ENCODE measurements at places on chromosomes 7 and 10. TPM values are rescaled to one million over a fixed set of nuclear protein-coding genes. Genes with fewer than 3 reads are reported as not detected.
A peak's percentile ranks its signal among the peaks of the same experiment; 100 is the strongest.

Gene OPN4
- total RNA-seq: not detected

Gene TET1
- 41.6 TPM for total RNA-seq

Gene ADAM8
- total RNA-seq: 3.0 TPM

Gene SORCS3
- 1.3 TPM for total RNA-seq

Gene ANK3
- 86.9 TPM for total RNA-seq

GRCh38 chr7:12378389-12378788 is 25.3 kb downstream of the VWDE start:
- no peak for DNase-seq

GRCh38 chr7:36203071-36203790 is 50.2 kb downstream of the EEPD1 start:
- no peak for DNase-seq

DNA sequence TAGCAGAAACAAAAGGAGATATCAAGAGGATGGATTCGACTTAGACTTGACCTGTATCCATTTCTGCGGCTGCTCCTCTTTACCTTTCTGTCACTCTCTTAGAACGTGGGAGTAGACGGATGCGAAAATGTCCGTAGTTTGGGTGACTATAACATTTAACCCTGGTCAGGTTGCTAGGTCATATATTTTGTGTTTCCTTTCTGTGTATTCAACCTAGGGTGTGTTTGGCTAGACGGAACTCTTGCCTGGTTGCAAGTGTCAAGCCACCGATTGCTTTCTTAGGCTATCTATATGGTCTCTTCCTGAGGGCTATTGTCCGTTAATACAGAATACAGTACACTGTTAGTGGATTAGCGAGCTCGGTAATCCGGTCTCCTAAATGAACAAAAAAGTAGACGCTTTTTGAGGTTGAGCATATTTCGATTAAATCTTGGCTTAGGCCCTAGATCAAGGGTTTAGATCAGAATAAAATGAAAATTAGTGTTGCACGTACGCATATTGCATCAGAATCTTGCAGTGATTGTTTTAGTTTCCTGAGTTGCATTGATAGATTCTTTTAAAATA is 1.2 kb downstream of the PTEN start:
- no peak for DNase-seq

- no peak for DNase-seq
Measured at GRCh38 chr10:59287587-59288255, 74.6 kb downstream of the FAM13C start.

- DNase-seq: no peak
Measured at GRCh38 chr10:123139521-123140163, 3.9 kb downstream of the HMX3 start.

DNA sequence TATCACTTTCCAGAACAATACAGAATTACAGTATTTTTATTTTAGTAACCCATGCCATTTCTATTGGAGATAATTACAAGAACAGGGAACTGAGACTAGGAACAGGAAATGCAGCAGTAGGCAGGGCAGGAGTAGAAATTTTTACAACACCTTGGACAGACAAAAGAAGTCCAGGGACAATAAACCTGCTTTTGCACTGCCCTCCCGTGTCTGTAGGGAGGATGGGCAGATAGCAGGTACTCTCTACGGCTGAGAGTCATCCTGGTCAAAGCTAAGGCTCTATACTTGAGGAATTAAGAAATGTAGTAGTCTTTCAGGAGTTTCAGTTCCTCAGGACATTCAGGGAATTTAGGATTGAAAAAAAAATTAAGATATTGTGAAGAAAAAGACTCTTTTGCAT is 63.4 kb downstream of the VAX1 start:
- DNase-seq: no peak

DNA sequence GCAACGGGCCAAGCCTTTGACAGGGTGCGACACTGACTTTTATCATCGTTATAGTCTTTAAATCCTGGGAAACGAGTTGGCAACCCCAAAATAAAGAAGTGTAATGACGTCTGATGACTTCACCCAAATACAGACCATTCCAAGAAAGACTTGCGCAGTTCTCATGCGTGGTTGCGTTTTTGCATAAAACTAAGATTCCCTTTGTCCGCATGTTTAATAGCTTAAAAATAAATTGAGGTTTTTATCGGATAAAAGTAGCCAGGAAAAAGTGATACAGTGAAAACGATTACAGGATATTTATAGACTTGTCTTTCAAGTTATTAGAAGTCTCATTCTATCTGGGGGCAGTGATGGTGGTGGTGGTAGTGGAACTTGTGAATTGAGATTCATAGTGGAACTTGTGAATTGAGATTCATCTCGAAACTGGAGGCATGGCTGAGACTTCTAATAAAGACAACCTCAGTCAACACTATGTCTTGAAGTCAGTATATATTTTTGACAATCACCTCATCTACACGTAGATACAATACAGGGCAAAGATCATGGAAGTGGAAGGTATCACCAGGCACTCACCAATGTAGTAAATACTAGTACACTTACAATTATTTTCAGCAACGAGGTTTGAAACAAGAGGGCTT is 1.2 kb upstream of the NAMPT start:
- peak; percentile 23 for DNase-seq

DNA sequence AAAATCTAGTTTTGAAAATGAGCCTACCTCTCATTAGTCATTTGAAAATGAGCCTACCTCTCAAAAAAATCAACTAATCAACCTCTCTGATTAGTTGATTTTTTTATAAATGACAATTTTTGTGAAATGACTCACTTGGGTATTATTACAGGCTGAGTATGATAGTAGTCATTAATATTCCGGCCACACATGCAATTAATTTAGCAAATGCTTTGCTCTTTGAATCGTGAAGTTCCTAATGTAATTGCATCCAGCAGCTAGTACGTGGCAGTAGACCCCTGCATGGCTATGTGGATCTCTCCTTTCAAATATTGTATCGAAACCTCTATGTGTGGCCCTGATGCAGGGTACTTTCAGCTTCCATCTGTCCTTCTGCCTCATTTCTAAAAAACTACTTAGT is 245.9 kb upstream of the PHYHIPL start:
- DNase-seq: no peak

DNA sequence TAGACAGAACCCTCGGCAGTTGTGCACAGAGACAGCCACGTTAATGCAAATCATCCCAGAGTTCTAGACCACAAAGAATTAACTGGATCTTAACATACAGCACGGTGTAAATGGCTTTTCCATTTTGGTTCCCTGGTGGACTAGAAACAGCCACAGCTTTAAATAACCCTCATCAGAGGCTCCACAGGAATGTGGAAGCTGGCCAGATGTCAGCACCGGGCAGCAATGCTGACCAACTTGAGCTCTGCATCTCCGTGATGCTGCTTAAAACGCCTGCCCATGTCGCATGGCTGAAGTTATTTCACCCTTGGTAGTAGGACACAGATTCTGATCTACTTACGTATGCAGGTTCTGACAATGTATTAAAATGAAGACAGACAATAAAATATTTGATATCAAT is 24.5 kb downstream of the RSU1 start:
- no peak for DNase-seq

- no peak for DNase-seq
Measured at GRCh38 chr7:157499835-157500153, 163.0 kb downstream of the DNAJB6 start.

DNA sequence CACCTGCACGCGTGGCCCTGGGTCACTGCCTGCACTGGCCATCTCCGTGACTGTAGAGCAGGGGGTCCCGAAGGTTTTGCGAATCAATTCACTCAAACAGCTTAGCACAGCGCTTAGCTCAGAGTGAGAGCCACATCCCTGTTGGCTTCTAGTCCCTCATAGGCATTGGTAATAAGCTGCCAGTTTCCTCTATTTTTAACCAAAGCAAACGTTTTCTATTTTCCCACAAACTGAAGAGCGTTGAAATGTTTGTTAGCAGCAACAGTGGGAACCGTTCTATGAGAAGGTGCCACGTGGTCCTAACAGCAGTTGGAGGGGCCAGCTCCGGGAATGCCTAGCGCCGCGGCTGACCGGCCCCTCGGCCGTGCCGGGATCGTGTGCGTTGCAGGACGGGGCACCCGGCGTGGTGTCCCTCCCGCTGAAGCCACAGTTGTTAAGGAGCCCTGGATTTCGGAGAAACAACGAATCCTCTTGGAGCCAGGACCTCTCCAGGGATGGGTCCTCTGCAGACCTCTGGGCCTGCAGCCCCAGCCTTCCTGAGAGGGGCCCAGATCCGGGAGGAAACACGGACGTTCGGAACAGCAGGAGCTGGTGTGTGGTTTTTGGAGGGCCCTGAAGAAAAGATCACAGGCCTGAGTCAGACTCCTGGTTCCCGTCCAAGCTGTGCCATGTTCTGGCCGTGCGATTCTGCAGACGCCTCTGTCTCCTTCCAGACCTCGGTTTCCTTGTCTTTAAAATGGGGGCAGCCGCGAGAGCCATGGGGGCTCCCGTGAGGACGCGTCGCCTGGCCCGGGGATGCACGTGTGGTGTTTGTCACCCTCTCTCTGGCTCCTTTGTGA is 40.3 kb downstream of the FAM20C start:
- no peak for DNase-seq

- DNase-seq: no peak
Measured at GRCh38 chr10:91705948-91706670, 73.2 kb upstream of the PPP1R3C start.

GRCh38 chr10:132363921-132364593 is 32.1 kb downstream of the LRRC27 start:
- DNase-seq: no peak
